ENCODE measurements at places on chromosomes 11 and 22. TPM values are rescaled to one million over a fixed set of nuclear protein-coding genes. Genes with fewer than 3 reads are reported as not detected.

Gene OR5P2
- not detected for total RNA-seq

DNA sequence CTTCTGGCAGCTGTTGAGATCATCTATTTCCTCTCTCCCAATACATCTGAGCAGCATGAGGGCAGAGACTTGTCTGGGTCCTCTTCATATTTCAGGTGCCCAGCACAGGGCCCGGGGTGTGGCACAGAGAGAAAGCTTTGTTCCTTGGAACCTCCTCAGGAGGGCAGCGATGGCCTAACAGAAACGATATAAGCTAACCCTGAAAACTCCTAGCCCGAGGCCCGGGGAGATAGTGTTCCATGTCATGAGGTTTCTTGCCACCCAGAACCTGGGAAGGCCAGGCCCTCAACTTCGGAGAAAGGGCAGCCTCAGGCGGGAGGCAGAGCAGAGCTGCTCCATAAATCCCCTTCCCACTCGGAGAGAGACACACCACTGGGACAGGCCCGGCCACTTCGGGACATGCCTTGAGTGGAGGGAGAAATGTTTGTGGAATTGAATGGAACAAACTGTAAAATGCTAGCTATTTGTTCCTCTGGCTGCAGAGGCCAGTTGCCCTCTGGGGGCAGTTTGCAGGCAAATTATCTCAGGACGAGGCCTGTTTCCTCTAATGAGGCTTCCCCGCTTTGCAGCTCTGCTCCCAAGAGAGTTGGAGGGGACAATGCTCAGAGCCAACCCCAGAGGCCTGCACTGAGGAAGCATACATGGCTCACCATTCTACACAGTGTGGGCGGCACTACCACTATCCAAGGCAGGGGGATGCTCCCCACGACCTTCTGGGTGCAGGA lies 11.6 kb downstream of the ARRB1 start:
- DNase-seq, result no peak

DNA sequence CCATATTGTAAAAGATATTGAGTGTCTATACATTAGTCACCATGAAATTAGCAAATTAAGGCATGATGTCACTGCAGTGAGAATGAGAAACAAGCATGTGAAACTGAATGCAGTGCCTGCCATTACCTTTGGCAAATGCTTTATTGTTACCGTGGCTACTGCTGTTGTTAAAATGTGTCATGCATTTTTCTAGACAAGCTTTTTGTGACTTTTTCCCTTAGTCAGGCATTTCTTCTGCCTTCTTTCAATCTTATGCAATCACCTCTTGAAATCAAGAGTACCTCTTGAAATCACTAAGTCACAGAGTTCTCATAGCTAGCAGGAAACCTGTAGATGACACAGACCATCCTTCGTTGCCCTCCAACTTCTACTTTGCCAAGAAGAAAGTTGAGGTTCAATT lies 461.7 kb upstream of the TENM4 start:
- no peak for DNase-seq

DNA sequence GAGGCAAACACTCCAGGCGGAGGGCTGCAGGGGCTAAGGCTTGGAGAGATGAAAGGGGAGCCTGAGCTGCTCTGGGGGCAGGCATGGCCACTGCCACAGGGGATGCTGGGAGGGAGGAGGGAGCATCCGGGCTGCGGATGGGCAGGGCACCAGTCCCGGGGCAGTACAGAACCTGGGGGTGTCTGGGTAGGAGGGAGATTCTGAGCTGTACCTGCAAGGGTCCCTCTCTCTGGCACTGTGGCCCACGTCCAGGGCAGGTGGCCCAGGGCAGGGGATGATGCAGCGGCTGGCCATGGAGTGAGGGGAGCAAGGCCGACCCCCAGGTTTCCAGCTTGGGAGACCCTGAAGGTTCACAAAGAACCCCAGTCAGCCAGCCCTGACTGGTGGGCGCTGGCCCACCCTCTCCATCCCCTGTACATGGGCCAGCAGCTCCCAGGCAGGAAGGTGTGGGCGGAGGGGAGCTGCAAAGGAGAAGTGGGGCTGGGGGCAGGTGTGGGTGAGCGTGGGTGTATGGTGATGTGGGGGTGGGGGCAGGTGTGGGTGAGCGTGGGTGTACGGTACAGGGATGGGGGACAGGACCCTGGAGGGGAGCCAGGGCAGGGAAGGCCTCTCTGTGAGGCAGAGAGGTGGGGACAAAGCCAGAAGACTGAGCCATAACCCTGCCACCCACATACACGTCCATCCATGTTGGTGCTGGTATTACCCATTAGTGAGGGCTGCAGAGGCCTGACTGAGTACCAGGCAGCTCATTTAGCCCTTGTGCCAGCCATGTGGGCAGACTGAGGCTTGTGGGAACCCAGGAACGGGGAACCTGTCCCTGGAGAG lies 2.2 kb upstream of the TNFRSF13C start:
- no peak for DNase-seq

- DNase-seq, result no peak
Observed at GRCh38 chr22:40054486-40054885, 59.7 kb downstream of the FAM83F start.
